GOT3 (cell line): ENCODE measurements at places on chromosomes 7 and 10.
A peak's percentile ranks its signal among the peaks of the same experiment; 100 is the strongest.

- no peak for DNase-seq
These were observed 64.3 kb upstream of the ANTXRL start for GRCh38 chr10:46222364-46222935.

DNA sequence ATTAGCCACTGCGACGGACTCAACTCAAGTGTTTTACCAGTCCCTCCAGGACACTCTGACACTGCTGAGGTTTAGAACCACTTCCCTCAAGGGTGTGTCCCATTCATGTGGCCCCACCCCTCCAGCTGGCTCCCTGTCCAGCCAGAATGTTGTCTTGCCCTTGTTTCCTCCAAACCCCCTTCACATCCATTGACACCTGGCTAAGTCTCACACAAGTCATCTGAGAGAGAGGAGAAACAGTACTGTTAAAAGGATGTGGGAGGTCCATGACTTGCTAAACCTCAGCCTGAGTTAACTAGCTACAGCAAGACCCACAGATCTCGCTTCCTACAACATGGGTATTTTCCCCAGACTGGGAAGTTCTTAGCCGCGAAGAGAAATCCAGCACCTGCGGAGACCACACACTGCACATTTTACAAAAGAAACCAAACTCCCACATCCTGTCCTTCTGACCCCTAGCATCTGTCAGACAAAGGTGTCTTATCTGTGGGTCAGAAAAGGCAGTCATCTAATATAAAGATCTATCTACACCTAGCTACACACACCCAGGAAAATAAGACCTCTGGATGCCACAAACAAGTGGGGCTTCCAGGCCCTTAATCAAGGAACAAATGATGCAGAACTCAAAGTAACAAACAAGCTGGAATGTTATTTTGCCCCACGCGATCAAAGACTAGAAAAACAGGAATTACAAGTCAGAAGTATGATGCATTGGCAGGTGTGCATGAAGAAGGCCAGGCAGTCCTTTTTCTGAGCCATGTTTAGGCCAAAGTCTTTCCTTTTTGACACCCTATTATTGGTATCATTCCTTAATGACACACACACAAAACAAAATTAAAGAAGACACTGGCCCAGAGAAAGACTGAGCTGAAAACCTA is 13.9 kb downstream of the OSBPL3 start:
- DNase-seq = no peak

DNA sequence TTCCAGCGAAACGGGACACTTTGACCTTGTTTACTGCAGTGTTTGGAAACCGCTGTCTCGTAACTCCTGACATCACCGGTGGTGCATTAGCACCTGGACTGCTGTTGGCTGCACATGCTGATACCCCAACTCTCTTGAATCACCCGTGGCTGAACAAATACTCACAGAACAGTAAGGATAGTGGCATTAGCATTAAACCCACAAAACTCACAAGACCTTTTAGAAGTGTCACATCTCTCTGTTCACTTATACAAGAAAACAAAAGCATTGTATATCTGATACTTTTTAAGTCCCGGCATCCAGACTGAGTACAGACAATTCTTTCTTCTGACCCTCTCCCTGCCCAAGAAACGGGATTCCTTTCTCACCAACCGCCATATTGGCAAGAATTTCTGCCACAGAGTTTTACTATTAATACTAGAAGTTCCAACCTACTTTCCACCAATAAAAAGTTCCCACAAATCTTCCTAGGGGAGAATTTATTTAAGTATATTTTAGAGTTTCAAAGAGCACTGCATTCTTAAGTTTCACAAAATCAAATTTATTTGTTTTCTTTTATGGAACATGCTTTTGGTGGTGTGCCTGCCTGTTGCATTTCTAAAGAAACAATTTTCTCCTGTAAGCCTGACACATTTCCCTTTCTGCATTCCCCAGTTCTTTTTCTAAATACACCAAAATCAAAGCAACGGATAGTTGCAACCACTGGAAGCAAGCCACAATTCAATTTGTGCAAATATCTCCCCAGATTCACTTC is 208.4 kb upstream of the KLF14 start:
- no peak for DNase-seq

GRCh38 chr7:134891262-134891695 is 95.0 kb upstream of the AGBL3 start:
- no peak for DNase-seq

DNA sequence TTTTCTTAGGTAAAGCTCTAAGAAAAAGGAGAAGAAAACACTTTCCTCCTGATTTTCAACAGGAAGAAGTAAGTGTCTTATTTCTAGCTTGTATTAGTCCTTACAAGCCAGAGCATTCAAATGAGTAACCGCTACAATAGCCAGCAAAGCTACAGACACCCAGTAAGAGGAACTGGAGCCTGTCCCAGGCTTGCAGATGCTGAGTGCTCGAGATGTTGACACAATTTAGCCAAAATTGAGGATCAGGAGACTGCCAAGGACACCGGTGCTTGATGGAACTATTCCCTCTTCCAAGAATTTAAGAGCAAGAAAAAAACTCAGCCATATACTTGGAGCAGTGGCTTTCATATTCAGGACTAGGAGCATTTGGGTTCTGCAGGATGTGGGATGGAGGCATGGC is 149.3 kb upstream of the DPP6 start:
- DNase-seq = no peak

GRCh38 chr10:43055991-43056567 is 20.8 kb upstream of the RET start:
- no peak for DNase-seq

DNA sequence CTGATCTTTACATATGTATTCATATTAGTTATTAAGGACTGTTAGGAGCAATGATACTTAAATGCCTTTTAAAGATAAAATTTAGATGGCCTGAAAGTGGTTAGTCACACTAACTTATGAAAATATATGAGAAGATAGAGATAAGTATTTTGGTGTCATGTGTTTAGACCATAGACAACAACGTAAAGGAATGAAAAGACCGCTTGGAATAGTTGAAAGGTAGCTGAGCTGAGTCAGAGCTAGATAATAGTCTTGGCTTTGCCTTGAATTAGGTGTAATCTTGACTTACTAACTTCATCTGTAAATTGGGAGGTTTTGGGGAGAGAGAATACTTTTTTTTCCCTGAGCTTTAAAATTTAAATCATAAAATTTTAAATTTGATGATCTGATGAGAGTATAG is 127.0 kb downstream of the LYZL1 start:
- no peak for DNase-seq

DNA sequence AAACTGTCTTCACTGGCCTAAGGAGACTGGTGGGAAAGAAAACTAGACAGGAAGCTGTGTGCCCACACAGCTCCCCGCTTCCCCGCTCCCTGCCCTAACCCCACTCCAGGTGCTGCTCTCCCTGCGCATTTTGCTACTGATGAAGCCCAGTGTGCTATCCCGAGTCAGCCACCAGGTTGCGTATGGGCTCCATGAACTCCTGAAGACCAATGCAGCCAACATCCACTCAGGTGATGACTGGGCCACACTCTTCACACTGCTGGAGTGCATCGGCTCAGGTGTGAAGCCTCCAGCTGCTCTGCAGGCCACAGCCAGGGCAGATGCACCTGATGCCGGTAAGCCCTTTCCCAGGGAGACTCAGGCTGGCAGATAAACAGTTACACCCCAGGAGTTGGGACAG is 20.3 kb upstream of the NFKB2 start:
- no peak for DNase-seq

- no peak for DNase-seq
These were observed 806.1 kb downstream of the TNS3 start for GRCh38 chr7:46775776-46776175.

- no peak for DNase-seq
These were observed 20.6 kb downstream of the CLRN3 start for GRCh38 chr10:127872011-127872761.

DNA sequence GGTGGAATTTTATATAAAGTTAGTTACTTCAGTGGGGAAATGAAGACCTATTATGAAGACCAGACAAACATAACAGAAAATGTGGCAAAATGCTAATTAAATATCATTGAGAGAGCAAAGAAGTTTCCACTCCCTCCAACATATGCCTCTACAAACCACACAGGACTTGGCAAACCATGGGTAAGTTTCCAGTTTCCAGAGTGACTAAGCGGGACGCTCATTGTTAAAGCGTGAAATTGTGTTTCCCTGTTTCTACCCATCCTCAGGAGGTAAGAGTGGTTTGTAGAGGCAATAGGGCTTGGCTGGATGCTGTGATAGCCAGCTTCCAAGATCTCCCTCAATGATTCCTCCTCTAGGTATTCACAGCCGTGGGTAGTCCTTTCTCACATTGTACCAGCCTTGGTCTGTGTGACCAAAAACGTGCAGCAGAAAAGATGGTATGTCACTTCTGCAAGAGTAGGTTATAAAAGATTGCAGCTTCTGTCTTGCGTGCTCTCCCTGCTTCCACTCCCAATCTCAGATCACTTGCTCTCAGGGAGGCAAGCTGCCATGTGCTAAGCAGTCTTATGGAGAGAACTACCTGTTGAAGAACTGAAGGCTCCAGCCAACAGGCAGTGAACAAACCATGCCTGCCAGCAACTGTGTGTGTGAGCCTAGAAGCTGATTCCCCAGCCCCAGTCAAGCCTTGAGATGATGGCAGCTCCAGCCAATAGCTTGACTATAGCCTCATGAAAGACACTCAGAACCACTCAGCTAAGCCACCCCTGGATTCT is 35.7 kb downstream of the CBX3 start:
- DNase-seq = no peak

- no peak for DNase-seq
These were observed 602.7 kb upstream of the FOXK1 start for GRCh38 chr7:4079366-4079765.

GRCh38 chr7:69739190-69739589 is 140.9 kb downstream of the AUTS2 start:
- no peak for DNase-seq

DNA sequence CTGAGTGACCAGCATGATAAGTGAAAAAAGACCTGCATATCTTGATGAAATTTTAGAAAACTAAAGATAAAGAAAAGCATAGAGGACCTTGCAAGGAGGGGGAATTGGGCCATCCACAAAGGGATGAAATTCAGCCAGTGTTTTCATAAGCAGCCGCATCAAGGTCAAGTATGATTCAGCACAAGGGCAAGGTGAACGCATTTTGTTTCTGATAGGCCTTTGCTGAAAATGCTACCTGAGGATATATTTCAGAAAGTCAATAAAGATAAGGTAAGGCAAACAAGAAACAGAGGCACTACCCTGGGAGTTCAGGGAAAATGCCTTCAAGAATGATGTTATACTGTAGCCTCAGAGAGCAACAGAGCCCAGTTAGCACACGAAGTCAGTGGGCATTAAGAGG is 55.0 kb upstream of the SHH start:
- DNase-seq = no peak

DNA sequence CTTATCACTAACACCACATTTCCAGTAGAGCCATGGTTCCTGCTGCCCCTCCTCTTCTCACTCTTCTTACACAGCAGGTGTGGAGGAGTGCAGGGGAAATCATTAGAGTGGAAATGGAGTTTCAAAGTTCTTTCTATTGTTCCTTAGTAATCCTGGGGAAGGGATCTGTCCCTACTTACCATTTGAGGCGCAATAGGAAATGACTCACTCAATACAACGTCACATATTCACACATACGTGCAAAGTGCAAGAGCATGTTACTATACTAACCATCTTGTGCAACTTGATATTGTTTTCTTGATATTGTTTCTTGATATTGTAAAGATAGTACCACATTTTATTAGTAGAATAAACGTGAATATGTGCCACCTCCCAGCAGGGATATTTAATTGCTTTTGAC is 1010.2 kb downstream of the DNAJB9 start:
- DNase-seq = no peak

GRCh38 chr10:17113889-17114540 is 15.6 kb downstream of the CUBN start:
- DNase-seq = no peak

GRCh38 chr7:74599244-74599643 is 58.3 kb upstream of the GTF2I start:
- DNase-seq = no peak

- DNase-seq = peak; percentile 24
These were observed at the start of gene IL6 for GRCh38 chr7:22726907-22727713. TSS of gene IL6 (plus strand) at chr7:22727200. CDS start at chr7:22727263, 63 bp downstream.
